ENCODE measurements at places on chromosomes 3 and 15.

GRCh38 chr3:11721479-11721878 is 77.8 kb upstream of the VGLL4 start:
- DNase-seq: no peak

GRCh38 chr3:76566211-76566534 is 473.7 kb upstream of the ROBO2 start:
- no peak for DNase-seq

DNA sequence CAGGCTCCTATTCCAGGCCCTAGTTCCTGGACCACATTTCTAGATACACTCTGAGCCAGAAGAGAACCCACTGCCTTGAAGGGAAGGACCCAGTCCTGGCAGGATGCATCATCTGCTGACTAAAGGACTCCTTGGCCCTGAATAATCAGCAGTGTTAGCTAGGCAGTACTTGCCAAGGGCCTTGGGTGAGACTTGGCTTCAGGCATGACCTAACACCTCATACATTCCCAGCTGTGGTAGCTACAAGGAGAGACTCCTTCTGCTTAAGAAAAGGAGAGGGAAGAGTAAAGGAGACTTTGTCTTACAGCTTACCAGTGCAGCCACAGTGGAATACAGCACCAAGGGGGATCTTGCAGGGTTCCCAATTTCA is 26.4 kb downstream of the PEAK1 start:
- DNase-seq: no peak

- DNase-seq: peak; percentile 5
Measured at GRCh38 chr3:128322030-128323022, 144.4 kb downstream of the DNAJB8 start.

Data from HL-60 (cell line).